ENCODE measurements at places on chromosomes 3 and 15. TPM values are rescaled to one million over a fixed set of nuclear protein-coding genes. Genes with fewer than 3 reads are reported as not detected.
A peak's percentile ranks its signal among the peaks of the same experiment; 100 is the strongest.

DNA sequence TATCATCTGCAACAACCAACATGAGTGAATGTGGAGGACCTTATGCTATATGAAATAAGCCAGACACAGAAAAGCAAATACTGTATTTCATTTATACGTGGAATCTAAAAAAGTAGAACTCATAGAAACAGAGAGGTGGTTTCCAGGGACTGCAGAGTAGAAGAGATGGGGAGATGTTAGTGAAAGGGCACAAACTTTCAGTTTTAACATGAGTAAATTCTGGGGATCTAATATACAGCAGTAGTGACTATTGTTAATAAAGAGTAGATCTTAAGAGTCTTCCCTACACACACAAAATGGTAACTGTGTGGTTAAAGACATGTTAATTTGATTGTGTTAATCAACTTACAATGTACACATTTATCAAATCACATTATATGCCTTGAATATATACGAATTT, 20.9 kb upstream of the MELTF start:
- no peak for DNase-seq

CAMP gene
- 0.92 TPM for total RNA-seq

DNA sequence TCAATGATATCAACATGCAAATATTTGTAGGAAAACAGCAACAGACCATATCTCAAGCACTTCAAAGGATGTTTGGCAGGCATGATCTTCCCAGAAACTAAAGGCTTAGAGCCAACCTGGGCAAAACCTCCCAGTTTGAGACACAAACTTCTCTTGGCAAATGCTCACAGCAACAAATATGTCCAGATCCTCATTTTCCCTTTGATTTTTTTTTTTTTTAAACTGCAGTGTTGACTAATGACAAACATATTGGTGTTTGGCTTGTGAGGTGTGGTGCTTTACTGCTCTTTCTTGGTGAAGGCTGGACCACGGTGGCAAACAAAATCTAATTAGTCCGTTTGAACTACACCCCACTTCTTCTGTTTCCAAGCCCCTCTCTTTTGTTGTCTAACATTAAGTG, 87.2 kb downstream of the EBLN2 start:
- no peak for DNase-seq

DNA sequence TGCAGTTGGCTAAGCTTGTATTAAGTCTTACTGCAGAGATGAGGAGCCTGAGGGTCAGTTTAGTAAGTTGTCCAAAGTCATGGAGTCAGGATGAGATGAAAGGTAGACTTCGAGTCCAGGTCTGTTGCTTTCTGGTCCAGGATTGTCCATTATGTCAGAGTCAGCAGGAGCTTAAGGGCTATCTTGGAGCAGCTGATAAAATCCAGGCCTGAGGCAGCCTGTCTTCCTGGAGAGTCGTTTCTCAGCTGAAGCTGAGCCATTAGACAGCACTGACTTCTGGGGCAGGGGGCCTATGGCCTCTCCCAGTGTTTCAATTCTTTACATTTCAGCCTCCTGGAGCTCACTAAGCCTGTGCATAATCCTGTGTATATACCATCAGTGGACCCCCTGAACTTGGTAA, 219.5 kb upstream of the GAP43 start:
- no peak for DNase-seq

CLDN16 gene
- not detected for total RNA-seq

SNUPN gene
- total RNA-seq, result 19.6 TPM

BLM gene
- total RNA-seq, result 10.5 TPM

GRCh38 chr3:56702490-56703315, 19.6 kb upstream of the TASOR start:
- peak; percentile 91 for DNase-seq

GRCh38 chr3:131549340-131549739, 46.6 kb upstream of the MRPL3 start:
- no peak for DNase-seq

MASP1 gene
- total RNA-seq, result not detected
